ENCODE measurements at places on chromosomes 3 and 15. TPM values are rescaled to one million over a fixed set of nuclear protein-coding genes. Genes with fewer than 3 reads are reported as not detected.

GRCh38 chr3:8206971-8207617 lies 294.5 kb upstream of the LMCD1 start:
- DNase-seq, result no peak

DNA sequence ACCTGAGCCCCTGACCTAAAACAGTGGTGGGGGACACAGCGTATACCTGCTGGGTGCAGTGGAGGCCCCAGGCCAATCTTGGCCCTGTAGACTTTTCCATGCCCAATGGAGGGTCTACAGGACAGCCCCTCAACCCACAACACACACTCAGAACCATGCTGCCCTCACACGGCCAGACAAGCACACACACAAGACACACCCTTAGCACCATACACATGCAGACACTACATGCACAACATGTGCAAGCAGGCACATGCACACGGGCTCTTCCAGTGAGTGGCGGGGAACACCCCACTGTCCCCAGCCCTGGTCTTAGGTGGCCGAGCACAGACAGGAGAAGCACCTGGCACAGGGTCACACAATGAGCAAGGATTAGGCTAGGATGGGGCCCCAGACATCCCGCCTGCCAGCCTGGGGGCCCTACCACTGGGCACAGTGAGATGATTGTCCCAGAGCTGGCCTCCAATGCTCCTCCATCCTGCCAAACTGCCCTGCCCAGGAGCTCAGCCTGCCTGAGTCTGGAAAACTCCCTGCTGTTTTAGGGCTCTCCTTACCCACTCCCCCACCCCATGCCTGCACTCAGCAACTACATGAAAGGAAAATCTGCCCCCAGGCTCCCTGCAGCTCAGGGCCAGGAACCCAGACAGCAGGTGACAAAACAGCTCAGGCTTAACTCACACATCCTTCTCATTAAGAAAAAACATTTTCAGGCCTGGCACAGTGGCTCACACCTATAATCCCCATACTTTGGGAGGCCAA lies 15.8 kb downstream of the IQSEC1 start:
- DNase-seq, result no peak

DNA sequence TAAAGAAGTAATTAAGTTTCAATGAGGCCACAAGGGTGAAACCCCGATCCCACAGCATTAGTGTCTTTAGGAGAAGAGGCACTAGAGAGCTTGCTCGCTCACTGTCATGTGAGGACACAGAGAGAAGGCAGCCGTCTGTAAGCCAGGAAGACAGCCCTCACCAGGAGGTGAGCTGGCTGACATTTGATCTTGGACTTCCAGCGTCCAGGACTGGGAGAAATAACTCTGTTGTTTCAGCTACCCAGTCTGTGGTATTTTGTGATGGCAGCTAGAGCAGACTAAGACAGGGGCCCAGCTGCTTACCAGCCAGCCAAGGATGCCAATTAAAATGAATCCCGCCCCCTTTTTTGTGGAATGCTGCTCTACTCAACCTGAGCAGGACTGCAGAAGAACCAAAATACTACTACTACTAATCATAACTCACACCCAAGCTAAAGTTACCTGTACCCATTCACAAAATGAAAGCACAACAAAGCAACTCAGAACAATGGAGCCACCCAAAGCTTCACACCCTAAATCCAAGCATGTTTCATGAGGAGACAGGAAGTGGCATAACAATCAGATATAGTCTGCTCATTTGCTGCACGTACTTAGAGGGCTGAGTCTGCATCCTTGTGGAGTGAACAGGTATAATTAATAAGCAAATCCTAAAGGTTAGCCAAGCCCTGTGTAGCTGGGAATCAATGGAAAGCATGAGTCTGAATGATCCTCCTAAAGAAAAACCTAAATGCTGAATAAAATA lies 35.6 kb upstream of the RHCG start:
- no peak for DNase-seq

DNA sequence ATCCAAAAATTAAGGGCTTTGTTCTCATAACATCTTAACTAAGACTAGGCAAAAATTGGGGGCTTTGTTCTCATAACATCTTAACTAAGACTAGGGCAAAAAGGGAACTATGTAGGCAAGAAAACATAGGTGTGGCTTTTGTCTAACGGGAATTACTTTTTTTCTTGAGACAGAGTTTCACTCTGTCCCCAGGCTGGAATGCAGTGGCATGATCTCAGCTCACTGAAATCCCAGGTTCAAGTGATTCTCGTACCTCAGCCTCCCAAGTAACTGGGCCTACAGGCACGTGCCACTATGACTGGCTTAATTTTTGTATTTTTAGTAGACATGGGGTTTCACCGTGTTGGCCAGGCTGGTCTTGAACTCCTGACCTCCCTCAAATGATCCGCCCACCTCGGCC lies 49.8 kb upstream of the CSPG5 start:
- DNase-seq, result no peak

DNA sequence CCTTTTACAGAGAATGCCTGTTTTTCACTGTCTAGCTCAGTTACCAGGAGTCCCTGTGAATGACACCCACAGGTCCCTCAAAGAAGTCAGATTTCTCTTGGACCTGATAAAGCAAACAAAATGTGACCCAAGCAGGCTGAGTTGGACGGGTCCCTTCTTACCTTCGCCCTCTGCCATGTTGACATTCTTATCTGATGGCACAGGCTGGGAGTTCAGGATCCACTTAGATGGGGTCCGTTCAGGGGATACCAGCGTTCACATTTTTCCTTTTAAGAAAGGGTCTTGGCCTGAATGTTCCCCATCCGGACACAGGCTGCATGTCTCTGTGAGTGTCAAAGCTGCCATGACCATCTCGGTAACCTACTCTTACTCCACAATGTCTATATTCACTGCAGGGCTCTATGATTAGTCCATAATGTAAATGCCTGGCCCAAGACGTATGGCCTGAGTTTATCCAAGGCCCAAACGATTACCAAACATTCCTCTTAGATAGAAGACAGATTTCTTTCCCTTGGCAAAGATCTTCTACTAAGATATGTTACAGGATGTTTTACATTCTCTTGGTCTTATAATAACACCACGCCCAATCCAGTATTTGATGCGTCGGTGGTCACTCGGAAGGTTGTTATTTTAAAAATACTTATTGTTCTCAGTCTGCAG lies 179.1 kb downstream of the THSD4 start:
- no peak for DNase-seq

- DNase-seq, result no peak
Measured at GRCh38 chr15:80957556-80957955, 32.1 kb downstream of the MESD start.

- DNase-seq, result no peak
Measured at GRCh38 chr3:196867155-196867506, 589 bp upstream of the SENP5 start.

GRCh38 chr3:153354641-153355040 lies 192.6 kb downstream of the RAP2B start:
- DNase-seq, result no peak

- DNase-seq, result no peak
Measured at GRCh38 chr3:188840290-188840689, 331.5 kb upstream of the TPRG1 start.

GRCh38 chr15:43991206-43991605 lies 164.4 kb downstream of the WDR76 start:
- no peak for DNase-seq

GRCh38 chr3:32844322-32844654 lies 26.5 kb downstream of the TRIM71 start:
- DNase-seq, result no peak

DNA sequence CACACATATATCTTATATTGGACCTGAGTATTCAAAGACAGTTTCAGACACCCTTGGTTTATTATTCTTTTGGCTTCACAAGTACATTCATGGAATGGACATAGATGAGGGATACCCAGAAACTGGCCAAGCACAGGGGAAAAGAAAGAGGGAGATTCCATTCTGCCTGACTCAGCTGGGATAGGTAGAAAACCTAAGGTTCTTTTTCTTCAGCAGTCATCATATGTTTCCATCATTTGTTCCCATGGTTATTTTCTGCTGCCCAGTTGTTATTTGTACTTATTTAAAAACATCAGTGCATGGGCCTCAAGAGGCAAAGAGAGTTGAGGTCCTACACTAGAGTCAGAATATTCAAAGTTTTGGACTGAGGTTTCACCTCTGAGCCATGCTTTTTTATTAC lies 91.8 kb downstream of the FILIP1L start:
- no peak for DNase-seq

GRCh38 chr3:90056281-90057032 lies 949.0 kb downstream of the EPHA3 start:
- DNase-seq, result no peak

GRCh38 chr15:98812716-98813446 lies 164.5 kb downstream of the IGF1R start:
- DNase-seq, result no peak

DNA sequence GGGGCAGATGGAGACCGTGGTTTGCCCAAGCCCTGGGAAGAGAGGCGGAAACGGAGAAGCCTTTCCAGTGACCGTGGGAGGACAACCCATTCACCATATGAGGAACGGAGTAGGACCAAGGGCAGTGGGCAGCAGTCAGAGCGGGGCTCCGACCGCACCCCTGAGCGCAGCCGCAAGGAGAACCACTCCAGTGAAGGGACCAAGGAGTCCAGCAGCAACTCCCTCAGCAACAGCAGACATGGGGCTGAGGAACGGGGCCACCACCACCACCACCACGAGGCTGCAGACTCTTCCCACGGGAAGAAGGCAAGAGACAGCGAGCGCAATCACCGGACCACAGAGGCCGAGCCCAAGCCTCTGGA lies 2.0 kb downstream of the RBM15B start:
- DNase-seq, result peak; percentile 77

DNA sequence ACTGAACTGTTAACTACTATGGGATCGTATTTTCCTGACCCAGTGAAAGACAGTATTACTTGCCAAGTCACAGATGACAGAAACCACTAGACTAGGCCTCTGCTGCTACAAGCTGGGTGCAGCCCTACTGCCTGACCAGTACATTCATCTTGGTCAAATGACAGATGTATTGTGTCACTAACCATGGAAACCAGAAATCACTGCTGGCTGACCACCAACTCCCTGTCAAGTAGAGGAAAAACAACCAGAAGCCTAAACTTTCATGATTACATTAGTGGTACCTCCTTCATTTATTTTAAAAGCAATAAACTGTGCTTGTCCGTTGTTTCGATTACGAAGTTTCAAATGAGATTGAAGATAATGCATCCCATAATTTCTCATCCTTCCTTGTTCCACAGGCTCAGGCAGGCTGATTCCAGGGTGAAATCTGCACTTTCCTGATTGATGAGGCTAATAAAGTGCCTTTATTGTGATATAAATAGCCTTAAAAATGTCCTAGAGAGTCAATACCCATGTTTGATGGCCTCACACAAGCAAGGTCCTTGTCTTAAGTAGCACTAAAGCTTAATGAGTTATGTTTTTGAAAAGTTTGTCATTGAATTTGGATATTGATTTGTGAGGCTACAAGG lies 309.7 kb downstream of the LSAMP start:
- no peak for DNase-seq

DNA sequence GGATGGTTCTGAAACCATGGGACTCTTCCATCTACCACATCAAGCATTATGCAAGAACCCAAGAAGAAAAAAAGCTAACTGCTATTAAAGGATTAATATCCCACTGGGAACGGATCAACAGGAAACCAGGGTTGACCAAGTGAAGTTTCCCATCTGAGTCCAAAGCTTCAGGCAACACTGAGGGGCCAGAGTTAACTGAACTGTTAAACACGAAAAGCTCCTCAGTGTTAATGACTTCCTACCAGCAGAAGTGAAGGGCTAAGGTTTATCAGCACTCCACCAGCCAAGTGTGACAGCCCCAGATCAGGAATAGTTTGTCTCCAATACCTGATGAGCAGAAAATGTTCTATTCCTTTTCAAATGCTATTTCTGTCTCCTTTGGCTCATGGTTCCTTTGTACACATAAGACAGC lies 36.7 kb downstream of the PTPN9 start:
- DNase-seq, result no peak

DNA sequence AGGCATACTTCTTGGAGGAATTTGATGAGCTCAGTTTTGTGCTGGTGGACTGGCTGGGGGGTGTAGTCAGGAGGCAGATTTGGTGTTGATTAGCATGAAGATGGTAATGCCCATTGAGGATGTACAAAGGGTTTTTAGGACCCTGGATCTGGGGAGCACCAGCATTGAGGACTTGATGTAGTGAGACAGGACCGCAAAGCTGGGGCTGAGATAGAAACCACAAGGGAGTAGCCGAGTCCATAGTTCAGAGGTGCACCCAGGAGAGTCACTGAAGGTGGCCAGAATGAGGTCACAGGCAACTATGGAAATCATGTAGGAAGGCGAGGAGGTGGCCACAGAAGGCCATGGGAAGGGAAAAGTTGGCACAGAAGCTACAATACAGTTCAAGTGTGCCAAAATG lies 2.7 kb upstream of the CDC25A start:
- DNase-seq, result no peak

DNA sequence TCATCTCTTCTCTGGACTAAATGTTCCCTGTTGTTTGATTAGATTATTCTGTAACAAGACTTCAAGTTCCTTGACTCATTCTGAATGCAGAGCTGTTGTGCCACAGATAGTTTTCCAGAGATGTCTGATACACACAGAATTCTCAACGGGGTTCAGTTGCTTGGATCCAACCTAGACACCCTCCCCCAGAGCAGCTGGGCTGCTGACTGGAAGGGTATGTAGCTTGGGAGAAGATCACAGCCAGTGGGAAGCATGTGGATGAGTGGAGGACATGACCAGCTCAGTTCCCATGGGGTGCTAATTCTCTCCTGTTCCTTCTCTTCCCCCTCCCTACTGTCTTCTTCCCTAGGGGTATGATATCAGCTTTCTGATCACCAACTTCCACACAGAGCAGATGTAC lies 6.6 kb upstream of the TTLL3 start:
- DNase-seq, result no peak

GRCh38 chr3:25781145-25781757 lies 2.0 kb downstream of the NGLY1 start:
- DNase-seq, result no peak

DNA sequence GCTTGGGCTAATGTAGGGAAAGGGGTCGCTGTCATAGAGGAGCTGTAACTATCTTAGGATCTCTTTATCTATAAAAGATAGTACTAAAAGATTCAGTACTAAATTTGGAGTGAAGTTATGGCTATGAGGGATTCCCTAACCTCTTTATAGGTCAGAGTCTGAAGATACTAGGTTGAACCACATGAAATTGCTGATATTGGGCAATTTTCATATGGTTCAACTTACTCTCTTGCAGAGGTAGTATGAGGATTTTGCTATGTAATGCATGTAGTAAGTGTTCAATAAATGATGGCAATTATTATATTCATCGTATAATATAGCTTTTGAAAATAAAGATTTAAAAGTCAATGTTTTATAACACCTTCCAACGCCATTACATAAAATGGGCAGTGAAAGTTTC lies 1.9 kb upstream of the TFDP2 start:
- no peak for DNase-seq

DNA sequence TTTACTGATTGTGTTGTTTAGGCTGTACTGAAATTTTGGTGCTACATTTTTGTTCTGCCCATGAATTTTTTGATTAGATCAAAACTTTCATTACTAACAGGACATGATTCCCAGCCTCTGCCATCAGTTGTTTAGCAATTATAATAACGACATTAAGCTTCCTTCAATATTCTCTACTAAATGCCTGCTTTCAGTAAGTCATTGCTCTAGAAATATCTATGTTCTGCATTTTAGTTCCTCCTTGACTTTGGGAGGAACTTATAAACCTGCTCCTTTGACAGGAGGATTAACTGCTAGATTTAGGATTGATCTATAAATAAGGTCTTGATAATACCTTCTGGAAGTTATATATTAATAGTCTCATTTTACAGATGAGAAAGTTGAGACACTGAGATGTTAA lies 269.1 kb downstream of the RAP2B start:
- no peak for DNase-seq

Gene TMA7
- 144 TPM for total RNA-seq

Gene IGSF11
- total RNA-seq, result not detected

Gene TGM4
- not detected for total RNA-seq

Gene CELSR3
- total RNA-seq, result 0.64 TPM

Gene ZNF660
- 4.8 TPM for total RNA-seq

Measured in mesenteric fat pad (tissue), 1 donor.